Uterine smooth muscle cell (primary cell): ENCODE measurements at places on chromosomes 16 and 17. TPM values are rescaled to one million over a fixed set of nuclear protein-coding genes. Genes with fewer than 3 reads are reported as not detected.

SMIM5 gene
- total RNA-seq = not detected in 2 replicates

NDE1 gene
- 40.5 and 68.8 TPM in 2 replicates for total RNA-seq

KRTAP4-3 gene
- total RNA-seq = not detected in 2 replicates

RNF112 gene
- 1.5 and 2.1 TPM in 2 replicates for total RNA-seq

PRAC1 gene
- not detected in 2 replicates for total RNA-seq
